ENCODE measurements at places on chromosomes 3 and 15.

- DNase-seq: peak; percentile 71
These were observed 97.8 kb upstream of the AADACL2 start for GRCh38 chr3:151635905-151636304.

DNA sequence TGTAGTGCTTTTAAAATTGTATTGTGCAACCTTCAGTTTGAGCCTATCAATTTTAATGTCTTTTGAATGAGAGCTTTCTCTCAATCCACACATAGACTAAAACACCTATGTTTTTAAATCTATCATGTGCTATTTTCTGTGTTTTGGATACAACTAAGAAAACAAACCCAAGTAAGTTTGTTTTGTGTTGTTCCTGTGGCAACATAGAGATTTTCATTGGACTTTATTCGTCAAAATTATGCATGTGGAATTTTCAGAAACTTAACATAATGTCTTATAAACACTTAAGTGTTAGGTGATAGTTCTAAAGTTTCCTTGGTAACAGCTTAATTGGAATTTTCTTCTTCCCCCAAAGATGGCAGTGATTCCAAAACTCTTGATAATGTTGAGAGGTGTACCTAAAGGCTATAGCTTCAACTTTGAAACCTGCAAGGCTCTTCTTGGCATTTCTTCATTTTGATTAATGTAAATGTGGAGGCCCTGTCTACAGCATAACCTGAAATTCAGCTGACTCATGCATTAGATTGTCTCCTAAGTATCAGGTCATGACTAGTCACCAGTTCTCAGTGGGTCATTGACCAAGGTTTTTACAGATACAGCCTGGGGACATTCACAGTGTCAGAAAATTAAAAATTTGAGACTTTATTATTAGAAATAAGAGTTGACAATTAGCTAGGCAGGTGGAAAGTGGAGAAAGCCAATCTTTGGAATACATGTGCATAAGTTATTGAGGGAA, 44.4 kb downstream of the COL6A5 start:
- DNase-seq: no peak

GRCh38 chr3:159987291-159987711, 1.3 kb upstream of the IL12A start:
- DNase-seq: no peak

DNA sequence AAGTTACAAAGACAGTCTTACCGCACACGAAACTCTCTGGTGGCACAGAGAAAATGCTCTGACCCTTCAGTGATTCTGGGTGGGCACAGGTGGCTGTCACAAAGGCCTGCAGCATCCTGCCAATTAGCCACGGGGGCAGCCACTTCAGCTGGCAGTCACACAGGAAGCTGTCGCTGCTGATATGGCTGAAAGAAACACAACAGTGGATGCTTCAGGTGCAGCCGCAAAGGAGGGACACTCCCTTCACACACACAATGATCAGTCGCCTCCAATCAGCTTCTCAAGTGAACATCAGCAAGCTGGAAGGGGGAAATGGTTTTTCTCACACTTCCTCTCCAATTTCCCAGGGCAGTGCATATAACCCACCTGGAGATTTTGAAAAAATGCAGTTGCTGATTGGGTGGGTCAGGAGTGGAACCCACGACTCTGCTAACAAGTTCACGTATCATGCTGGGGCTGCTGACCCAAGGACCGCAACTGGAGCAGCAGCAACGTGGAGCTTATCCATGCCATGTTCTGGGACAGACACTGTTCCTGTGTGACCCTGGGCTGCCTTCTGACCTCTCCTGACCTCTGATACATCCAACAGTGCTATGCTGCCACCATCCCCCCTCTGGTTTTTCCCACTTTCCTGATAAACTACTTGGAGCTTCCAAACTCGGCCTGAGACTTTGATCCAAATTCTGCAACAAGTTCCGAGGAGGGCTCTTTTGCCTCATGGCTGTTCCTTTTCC, 106.6 kb downstream of the LRIG1 start:
- peak; percentile 77 for DNase-seq

GRCh38 chr15:85116925-85117646, 135.4 kb downstream of the PDE8A start:
- DNase-seq: no peak

GRCh38 chr15:84716036-84716732, at the start of gene SEC11A:
Gene SEC11A, minus strand, starts transcription at chr15:84716139. Its CDS starts 64 bp downstream, at chr15:84716075.
- peak; percentile 91 for DNase-seq

- no peak for DNase-seq
These were observed 59.0 kb upstream of the SPTSSB start for GRCh38 chr3:161430307-161430706.

DNA sequence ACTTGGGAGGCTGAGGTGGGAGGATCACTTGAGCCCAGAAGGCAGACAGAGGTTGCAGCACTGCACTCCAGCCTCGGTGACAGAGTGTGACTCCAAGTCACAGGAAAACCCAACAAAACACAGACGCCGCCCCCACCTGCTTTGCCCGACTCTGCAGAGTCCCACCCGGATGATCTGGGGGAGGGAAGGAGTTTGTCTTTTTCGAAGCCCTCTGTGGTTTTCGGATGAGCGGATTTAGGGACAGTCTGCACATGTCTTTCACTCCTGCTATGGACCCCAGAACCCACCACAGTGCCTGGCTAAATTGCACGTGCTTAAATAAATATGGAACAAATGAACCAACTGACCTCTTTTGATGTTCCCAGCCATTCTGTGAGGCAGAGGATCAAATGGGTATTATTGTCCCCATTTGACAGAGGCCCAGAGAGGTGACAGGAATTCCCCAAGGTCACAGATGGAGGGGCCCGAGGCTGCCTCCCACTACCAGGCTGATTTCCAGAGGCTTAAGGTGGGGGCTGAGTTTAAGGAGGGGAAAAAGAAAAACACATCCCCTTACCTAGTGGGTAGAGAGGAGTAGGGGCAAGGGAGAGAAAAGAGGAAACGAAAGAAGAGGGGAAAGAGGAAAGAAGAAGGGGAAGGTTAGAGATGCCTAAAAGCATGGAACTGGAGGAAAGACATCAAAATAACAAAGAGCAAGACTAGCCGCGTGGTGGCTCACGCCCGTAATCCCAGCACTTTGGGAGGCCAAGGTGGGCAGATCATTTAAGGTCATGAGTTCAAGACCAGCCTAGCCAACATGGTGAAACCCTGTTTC, 59.4 kb upstream of the TFRC start:
- no peak for DNase-seq

DNA sequence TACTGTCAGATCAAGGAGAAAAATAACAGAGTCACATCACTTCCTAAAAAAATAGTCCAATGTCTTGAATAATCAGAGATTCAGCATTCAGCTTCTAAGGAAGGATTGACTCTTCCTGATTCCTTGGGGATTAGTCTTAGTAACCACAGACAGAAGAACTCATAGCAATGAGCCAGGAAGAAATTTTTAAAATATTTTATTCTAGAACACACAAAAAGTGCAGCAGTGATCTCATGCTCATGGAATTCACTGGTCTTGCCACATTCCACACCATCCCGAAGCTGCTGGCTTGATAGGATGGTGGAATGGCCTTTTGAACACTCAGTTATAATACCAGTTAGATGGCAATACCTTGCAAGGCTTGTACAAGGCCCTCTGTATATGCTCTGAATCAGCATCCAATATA, 43.0 kb upstream of the ABI3BP start:
- no peak for DNase-seq

GRCh38 chr3:134201201-134202130, 49.2 kb downstream of the RYK start:
- DNase-seq: no peak

- peak; percentile 51 for DNase-seq
These were observed 7.1 kb downstream of the CELF6 start for GRCh38 chr15:72312605-72313447.

DNA sequence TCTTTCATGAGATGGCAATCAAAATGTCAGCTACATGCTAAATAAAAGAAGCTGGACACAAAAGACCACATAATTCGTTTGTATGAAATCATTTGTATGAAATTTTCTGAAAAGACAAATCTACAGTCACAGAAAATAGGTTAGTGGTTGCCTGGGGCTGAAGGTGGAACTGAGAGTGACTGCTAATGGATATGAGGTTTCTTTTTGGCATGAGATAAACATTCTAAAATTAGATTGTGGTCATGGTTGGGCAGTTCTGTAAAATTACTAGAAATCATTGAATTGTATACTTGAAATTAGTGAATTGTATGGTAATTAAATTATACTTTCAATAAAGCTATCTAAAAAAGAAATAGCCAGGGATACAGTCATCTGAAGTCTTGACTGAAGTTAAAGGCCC, 2.7 kb upstream of the DMXL2 start:
- no peak for DNase-seq

DNA sequence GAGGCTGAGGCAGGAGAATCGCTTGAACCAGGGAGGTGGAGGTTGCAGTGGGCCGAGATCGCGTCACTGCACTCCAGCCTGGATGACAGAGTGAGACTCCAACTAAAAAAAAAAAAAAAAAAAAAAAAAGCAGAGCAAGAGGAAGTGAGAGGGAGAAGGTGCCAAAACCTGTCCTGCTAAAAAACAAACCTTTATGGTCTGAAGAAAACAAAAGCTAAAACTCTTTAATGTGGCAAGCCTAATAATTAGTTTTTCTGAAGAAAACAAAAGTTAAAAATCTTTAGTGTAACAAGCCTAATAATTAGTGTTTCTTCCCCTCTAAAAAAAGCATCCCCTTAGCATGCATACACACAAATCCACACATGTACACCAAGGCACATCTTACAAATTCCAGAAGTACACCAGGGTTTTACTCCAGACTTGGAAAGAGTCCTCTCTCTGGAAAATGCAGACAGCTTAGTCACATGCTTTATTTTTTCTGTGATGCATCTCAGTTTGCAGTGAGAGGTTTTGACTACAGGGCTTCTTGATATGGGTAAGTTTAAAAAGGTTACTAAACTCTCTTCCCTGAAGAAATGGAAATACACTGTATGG, 65.9 kb downstream of the HACD2 start:
- no peak for DNase-seq

- DNase-seq: no peak
These were observed 56.2 kb downstream of the ATP2C1 start for GRCh38 chr3:130950124-130950523.

DNA sequence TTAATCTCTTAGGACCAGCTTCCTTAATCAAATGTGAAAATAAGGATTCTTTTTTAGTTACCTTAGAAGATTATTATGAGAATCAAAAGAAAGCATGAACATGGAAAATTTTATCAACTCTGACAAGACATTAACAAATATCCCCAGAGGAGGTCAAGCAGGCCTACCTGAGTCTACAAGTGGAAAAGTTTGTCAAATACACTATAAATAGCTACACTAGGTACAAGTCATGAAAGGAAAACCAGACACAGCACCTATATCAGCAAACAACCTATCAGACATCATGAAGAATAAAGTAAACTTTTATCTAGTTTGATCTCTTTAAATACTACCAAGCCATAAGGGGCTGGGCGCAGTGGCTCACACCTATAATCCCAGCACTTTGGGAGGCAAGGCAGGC, 126.1 kb downstream of the MAGI1 start:
- DNase-seq: no peak

DNA sequence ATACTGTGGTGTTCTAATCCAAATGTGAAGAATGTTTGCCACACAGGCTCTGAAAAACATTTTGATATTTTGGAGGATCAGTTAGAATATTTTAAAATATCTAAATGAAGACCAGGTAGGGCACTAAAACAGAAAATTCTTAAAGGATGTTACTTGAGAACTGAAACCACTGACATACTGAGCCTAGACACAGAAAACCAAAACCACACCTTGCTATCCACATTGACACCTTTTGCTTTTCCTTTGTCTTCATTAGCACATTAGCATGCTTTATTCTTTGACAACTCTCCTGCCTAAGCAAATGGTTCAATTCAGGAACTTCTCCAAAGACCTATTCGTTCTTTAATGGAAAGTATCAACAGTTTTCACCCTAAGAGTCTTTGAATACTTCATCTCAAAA, 835.9 kb upstream of the GRM7 start:
- no peak for DNase-seq

- DNase-seq: peak; percentile 72
These were observed 618.7 kb downstream of the SI start for GRCh38 chr3:164459521-164460151.

DNA sequence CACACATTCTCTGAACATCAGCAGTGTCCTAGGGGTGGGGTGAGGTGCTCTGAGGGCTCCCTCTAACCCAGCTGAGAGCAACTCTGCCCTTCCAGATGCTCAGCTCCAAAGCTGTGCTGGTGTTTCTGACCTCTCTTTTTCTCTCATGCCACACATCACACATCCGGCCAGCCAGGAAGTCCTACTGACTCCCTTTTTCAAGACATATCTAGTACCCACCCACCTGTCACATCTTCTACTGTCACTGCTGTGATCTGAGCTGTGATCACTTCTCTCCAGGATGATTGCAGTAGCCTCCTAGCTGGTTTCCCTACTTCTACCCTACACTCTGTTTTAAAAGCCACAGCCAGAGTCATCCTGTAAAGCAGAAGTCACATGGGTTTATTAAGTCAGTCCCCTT, 30.2 kb upstream of the MASP1 start:
- DNase-seq: no peak

- DNase-seq: no peak
These were observed 17.0 kb downstream of the CX3CR1 start for GRCh38 chr3:39262846-39263245.

GRCh38 chr15:55518009-55518408, 10.0 kb upstream of the DNAAF4 start:
- DNase-seq: no peak

DNA sequence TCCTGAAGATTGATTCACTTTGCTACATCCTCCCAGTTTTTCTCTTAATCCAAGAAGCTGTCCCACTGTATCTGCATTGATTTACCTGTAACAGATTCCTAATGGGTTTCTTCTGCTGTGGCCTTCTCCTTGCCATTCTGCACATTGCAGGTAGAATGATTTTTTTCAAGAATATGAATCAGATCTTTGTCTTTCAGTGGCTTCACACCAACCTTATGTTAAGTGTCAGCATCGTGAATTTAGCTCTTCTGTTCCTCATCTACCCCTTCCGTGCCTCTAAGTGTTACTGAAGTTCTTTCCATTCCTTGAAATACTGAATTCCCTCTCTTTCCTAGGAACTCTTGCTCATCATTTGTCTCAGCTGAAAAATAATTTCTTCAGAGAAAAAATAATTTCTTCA, 7.5 kb downstream of the SENP5 start:
- no peak for DNase-seq

- peak; percentile 71 for DNase-seq
These were observed 544.2 kb downstream of the FGF12 start for GRCh38 chr3:192183109-192183508.

GRCh38 chr3:105516972-105517371, 150.3 kb downstream of the ALCAM start:
- DNase-seq: no peak

- no peak for DNase-seq
These were observed 5.6 kb upstream of the CCDC13 start for GRCh38 chr3:42778644-42779043.

GRCh38 chr3:185677146-185677829, 91.2 kb downstream of the SENP2 start:
- DNase-seq: peak; percentile 42

- DNase-seq: no peak
These were observed 1.4 kb downstream of the MORF4L1 start for GRCh38 chr15:78873793-78874765.

DNA sequence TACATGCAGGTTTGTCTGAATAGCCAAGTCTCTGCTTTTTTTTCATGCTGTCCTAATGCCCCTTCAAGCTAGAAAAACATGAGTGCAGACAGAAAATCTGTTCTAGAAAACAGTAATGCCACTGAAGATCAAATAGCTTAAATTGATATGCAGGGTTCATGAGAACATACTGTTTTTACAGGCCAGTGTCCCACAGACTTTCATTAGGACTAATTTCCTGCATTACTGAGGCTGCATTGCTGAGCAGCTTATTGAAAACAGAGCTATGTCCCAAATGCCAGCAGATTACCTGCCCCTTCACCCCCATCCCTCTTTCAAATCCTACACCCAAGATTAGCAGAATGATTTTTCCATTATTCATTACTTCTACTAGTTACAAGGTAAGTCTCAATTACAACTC, 665 bp downstream of the TM4SF18 start:
- DNase-seq: no peak
